SHP77 treated with DMSO at 0.1 percent for 48 hours (cell line): ENCODE measurements at places on chromosomes 13 and 19.

- DNase-seq = no peak
Observed at GRCh38 chr19:41328842-41329225, 18.9 kb downstream of the CCDC97 start.

- no peak for DNase-seq
Observed at GRCh38 chr13:37492741-37493514, 105.6 kb downstream of the POSTN start.

DNA sequence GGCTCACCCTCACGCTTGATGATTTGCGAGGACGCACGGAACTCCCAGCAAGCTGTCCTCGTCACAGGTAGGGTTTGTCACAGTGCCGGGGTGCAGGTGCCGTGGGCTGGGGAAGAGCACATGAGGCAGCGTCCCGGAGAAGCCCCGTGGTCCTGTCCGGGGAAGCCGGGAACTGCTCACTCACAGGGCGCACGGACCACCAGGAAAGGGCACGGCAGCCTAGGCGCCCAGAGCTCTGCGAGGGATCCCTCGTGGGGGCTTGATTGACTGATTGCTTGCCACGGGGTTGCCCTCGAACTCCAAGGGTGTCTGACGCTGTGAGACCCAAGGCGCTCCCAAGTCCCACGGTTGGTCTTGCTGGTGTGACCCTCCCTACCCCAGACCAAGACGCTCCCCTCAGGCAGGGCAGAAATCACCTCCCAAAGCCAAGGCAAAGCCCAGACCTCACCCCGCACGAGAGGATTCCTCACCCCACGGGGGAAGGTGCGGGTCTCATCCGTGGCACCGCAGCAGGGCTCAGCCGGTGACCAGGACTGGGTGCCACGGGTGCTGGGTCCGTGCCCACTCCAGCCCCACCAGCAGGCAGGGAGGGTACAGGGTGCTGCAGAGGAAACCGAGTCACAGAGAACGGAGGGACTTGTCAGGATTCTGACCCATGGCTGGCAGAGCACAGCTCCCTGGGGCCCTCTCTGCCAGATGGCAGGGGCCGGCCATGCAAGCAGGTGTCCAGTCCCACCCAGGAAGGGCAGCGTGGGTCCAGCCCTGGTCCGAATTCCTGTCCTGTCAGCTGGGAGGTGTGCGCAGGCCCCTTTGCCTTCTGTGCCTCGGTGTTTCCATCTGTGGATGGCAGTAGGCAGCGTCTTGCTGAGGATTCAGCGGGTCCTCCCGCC is 7.7 kb downstream of the C2CD4C start:
- DNase-seq = no peak

DNA sequence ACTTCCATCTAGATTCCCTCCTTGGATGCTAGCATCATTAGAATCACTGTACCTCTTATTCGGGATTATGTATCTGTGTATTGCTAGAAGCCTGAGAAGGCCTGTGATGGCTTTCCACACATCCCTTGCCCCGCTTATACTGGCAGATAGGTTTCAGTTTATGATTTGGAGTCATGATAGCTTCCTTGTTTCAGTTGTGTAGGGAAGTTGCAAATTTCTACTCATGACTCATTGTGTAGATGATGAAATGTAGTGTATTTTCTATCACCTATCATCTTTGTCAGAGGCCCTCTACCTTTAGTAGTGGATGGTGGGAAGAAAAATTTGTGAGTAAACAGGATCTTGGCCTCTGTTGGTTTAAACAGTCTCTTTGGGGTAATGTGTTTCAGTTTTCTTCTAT is 165.2 kb downstream of the GGACT start:
- DNase-seq = no peak

DNA sequence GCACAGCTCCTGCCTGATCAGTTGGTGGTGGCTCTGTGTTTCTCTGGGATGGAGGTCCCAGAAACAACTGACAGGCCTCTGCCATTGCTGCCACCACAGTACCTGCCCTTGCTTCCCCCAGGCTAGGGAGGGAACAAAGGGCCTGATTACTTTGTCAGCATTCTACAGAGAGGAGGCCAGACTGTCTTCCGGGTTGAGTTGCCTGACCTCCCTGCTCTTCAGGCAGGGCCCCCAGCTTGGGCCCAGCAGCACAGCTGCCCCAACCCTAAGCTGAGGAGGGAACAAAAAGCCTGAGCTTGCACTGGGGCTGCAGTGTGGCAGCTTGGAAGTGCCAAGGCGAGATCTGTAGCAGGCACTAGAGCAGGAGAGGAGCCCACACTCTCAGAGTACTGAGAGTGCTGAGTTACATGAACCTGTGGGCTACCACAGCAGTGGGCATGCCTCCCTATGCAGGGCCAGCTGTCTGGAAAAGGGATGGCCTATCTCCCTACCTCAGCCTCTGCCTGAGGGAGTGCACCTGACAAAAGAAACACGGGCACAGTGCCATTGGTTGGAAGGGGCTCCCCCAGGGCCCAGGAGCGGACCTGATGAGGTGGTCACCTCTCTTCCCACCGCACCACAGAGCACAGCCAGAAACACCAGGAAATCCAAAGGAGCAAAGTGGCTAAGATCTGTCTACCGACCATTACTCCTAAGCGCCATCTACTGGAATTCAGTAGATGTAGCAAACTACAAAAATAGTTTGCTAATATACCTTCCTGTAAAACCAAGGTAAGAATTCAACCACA is 24.4 kb downstream of the SLC25A15 start:
- no peak for DNase-seq

DNA sequence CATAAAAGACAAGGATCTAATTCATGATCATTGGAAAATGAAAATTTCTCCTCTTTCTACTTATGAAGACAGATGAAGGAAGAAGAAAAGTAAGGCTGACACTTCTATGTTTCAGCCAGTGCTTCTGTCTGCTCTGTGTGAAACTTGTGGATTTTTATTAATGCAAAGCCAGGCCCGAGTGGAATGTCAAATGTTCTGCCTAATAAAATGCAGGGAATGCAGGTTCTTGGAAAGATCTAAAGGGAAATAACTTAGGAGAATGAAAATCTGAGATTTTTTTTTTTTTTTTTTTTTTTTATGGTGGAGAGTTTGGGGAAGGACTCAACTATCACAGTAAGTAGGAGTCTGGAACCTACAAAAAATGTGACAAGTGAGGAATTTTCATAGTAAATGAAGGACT is 1732.3 kb upstream of the SLC10A2 start:
- no peak for DNase-seq

DNA sequence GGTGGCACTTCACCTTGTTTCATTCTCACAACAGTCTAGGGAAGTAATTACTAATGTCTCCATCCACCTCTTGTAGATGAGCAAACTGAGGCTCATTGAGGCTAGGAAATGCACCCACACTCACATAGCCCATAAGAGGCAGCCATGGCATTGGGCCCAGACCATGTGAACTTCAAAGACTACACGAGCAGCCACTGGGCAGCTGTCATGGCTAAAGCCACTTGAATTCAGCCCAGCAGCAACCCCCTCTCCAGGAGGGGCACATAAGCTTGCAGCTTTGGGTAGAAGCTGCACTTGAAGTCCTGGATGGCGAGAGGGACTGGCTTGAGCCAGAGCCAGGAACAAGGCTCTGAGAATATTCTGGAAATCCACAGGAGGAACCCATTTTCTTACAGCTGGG is 13.4 kb downstream of the ALOX5AP start:
- no peak for DNase-seq

- DNase-seq = no peak
Observed at GRCh38 chr13:100561599-100562204, 26.9 kb downstream of the GGACT start.

GRCh38 chr13:113794086-113794485 is 35.1 kb downstream of the TMEM255B start:
- DNase-seq = no peak

GRCh38 chr19:39792999-39793546 is 14.4 kb downstream of the LEUTX start:
- peak; percentile 85 for DNase-seq

- DNase-seq = no peak
Observed at GRCh38 chr13:76808927-76809326, 77.3 kb downstream of the KCTD12 start.

DNA sequence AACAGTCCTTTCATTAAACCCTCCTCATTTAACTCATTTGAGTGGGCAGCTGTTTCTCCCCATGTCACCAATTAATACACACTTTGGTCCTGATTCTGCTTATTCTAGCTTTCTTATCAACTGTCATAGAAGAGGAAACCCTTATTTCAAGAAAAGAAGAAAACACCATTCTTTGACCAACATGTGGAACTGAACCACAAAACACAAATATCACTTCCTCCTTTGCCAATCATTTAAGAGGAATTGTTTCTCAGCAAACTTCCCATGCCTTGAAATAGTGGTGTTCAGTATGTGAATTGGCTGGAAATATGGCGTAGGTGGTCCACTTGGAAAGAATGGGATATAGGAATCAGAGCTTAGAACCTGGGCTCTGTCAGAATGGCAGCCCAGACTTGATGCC is 20.4 kb downstream of the MBD3L2B start:
- no peak for DNase-seq

GRCh38 chr19:36939153-36939552 is 23.0 kb downstream of the ZNF568 start:
- DNase-seq = no peak
